ENCODE measurements at places on chromosomes 7 and 10.

DNA sequence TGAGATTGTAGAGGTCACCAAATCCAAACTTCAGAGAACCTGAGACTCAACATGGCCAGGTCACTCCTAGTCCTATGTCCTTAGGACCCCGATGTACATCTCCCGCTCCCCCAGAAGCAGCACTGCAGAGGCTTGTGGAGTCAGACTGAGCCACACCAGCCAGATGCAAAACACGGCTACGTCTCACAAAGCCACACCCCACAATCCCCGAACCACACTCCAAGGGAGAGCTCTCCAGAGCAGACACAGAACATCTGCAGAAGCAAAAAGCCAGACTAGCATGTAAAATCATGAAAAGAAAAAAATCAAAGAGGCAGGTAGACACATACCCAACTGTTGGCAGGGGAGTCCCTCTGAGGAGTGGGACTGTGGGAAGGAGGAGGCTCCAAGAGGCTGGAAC, 104.9 kb downstream of the CTBP2 start:
- DNase-seq: no peak

DNA sequence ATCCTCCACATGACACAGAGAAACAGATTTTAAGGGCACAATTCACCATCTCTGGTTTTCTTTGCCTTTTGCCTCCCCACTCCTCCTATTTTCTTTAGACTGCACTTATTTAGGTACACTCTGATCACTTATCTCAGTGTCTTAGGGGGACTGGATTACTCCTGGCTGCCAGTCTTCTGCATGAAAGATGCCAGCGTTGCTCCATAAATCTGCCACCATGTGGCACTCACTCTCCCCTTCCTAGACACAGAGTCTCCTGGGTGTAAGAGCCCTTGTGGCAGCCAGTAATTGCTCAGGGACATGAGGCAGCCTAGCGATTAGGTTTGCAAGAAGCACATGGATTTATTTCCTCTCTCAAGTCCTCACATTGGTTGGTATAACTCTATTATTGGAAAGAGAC, 34.5 kb upstream of the RBM20 start:
- DNase-seq: no peak

DNA sequence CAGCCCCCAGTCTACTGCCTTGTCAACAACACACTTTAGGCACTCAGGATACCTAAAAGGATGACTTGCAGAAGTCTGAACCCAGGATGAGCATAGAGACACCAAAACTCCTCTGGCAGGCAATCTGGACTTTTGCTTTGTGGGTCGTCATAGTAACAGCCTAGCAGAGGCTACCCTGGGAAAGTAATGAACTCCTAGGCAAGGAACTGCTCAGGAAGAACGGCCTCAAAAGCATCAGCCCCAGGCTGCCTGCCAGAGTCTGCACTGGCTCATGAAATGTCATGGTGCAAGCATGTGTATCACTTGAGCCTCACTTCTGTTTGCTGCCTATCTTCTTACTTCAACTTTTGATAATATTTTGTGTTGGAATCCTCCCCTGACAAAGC, 715.1 kb downstream of the GRID1 start:
- DNase-seq: no peak

GRCh38 chr10:65898055-65898454, 1027.8 kb upstream of the LRRTM3 start:
- no peak for DNase-seq

DNA sequence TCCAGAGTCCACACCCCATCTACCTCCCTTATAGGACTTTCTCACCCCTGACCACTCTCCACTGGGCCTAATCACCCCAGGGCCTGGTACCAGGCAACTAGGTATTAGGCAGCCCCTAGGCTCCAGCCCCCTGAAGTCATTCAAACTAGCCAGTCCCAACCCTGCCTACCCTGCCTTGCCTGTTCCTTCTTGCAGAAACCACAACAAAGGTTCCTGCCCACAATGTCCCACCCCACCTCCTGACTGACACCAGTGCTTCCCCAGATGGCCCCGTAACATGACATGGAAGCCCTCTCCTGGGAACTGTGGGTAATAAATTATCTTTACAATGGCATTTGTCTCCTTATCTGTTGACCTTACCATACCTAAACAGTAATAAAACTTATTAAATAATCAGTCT, 100.6 kb upstream of the PDE1C start:
- no peak for DNase-seq

DNA sequence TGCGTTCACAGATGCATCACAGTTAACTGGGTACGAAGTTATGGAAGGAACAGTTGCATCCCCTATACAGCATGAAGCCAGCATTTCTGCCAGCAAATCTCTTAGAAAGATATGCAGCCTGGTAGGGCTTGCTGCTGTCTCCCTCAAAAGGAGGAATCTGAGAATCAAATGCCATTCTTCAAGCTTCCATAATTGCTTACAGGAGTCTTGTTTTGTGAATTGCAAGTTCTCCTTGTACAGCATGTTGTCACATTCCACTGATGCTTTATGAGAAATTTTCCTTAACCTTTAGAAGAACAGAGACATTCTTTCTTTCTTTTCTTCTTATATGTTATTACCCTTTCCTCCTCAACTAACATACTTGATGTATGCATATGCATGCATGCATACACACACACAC, 134.6 kb downstream of the CHRM2 start:
- no peak for DNase-seq

DNA sequence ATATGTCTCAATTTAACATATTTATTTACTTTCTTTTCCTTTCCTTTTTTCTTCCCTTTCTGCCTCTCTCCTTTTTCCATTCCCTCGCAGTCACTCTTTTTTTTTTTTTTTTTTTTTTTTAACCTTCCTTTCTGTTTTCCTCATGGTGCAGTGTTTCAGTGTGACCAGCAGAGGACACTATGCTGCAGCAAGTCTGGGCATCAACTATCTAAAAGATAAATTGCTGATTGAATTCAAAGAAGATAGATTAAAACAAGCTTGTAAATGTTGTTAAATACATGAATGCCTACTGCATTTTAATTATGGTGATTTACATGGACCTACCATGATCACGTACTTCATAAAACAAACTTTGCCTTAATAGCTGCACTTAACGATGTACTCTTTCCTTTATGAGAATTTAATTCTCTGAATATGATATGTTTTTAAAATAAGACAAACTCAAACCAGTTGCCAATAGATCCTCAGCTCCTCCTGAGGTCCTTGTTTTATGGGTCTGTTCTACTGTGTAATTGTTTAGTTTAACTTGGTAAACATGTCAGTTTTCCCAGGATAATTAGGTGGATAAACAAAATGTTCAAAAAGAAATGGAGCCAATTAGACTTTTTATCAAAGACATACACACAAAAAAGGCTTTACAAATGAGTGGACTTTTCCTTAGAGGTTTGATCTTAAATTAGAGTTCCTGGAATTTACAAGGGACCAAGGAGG, 101.0 kb upstream of the AGR3 start:
- peak; percentile 25 for DNase-seq

DNA sequence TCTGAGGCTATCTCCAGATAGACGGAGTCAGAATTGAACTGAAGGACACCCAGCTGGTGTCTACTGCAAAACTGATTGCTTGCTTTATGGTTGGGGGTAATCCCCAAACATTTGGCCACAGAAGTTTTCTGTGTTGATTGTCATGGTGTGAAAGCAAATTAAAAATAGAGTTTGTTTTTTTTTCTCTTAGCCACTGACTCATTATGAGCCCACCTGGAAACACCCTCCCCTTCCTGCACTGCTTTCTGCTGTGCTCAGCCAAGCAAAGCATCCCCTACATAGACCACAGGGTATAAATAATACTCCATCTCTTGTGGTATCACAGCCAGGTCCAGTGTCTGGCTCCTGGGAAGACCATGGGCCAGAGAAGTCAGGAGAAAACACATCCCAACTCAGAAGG, 6.5 kb upstream of the VWC2 start:
- DNase-seq: no peak

GRCh38 chr10:8039321-8039881, 15.1 kb upstream of the GATA3 start:
- DNase-seq: no peak

DNA sequence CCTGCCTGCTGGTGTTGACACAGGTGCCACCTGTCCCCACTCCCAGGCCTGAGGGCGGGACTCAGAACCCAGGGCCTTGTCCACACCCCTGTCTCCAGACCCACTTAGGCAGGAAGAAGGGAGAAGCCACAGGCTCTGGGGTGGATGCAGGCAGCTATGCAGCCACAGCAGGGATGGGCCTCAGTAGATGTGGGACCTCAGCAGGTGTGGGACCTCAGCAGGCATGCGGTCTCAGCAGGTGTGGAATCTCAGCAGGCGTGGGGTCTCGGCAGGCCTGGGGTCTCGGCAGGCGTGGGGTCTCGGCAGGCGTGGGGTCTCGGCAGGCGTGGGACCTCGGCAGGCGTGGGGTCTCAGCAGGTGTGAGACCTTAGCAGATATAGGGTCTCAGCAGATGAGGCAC, 118.0 kb upstream of the PITRM1 start:
- DNase-seq: no peak

DNA sequence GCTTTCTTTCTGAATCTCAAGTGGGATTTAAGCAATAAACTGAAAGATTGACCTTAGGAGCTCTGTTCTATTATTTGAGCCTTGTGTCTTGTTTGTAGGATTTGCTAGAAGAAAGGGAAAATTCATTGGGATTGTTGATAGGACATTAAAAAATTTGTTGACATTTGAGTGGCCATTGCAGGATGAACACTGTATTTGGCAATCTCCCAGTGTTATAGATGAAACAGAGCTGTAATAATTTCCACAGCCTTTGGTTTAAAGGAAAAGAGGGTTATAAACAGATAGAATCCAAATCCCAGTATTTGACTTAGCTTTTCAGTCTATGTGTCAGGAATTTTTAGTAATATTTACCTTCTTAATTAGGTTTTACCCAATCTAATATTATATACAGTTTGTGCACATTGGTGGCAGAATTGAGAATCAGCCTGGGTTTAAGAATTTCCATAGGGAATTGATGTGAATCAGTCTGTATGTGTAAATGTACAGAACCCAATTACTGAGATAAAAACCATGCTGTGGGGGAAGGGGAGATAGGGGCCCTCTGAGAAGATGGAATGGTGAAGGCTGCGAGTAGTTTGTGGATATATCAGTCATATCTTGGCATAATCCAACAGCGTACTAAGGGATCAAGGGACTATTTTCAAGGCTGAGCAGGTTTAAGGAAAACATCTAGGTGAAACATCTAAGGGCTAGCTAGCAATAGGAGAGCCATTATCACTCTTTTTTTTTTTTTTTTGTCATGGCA, 6.5 kb downstream of the SGPL1 start:
- no peak for DNase-seq

- DNase-seq: no peak
Measured at GRCh38 chr7:73585196-73585595, 6.8 kb upstream of the TBL2 start.

- DNase-seq: no peak
Measured at GRCh38 chr10:8978100-8978499, 923.6 kb downstream of the GATA3 start.

DNA sequence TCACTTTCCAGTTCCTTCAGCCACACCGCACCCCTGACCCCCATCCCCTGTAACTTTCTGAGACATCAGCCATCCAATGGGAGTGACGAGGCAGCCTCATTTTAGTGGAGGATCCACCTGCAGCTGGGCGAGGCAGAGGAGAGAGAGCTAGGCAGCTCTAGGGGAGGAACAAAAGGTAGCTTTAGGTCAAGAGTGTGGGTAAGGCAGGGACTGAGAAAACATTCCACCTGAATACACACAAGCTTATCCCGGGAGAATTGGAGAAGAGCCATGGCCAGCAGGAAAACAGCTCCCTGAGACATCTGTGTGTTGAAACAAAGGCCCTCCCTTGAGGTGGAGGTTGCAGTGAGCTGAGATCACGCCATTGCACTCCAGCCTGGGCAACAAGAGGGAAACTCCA, 6.7 kb upstream of the KLRG2 start:
- DNase-seq: no peak

DNA sequence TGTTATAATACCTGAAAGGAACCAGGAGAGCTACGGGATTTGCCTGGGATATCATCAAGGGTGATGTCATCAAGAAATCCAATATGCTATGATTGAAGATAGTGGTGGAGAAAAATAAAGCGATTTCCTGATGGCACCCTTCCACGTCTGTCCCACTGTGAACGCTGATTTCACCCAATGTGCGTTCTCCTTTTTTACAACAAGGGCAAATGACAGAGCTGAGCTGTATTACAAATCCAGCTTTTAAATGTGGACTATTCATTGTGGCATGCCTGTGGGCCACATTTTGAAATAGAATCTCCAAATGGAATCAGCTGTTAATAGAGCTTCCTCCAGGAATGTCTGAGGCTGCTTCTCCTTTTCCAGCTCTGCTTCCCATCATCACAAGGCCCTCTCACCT, 23.3 kb downstream of the SLC13A4 start:
- DNase-seq: no peak

DNA sequence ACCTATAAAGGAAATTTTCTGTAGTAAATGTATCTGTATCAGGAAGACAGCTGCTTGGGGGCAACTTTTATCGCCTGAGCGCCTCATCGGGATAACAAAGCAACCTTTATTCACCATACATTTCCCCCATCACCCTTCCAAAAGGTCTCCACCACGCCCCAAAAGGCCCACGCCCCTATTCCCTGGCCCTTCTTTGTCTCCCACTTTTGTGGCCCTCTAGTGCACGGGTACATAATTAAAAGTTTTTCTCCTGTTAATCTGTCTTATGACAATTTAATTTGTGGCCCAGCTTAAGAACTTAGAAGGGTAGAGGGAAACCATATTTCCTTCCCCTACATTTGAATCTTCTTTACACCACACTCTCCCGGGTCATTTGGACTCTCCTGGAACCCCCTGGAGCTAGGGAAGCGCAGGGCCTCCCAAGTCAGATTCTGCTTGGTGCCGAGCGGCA, 625 bp downstream of the RP9 start:
- DNase-seq: no peak

GRCh38 chr7:69115788-69116187, 482.5 kb upstream of the AUTS2 start:
- DNase-seq: no peak

DNA sequence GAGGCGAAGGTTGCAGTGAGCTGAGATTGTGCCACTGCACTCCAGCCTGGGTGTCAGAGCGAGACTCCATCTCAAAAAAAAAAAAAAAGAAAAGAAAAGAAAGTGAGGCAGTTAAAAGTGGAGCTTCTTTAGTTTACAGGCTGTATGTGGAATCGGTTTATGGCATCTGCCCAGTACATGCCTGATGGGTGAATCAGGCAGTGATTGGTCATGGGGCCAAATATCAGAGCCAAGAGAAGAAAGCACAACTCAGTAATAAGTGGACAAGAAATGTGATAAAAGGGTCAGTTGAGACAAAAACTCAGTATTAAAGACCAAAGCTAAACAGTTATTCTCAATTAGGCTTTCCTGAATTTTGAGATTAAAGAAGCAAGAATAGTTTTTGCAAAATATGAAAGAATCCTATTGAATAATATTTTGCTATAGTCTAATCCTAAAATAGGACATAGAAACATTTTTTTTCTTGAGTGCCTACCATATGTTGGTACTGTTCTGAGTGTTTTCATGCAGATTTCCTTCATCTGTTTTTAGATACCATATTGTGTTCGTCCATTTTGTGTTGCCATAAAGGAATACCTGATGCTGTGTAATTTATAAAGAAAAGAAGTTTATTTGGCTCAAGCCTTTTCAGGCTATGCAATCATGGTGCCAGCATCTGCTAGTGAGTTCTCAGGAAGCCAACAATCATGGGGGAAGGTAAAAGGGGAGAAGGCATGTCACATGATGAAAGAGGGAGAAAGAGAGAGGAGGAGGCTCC, 14.4 kb downstream of the CDC14C start:
- DNase-seq: peak; percentile 61
